ENCODE measurements at places on chromosomes 7 and 10.
A peak's percentile ranks its signal among the peaks of the same experiment; 100 is the strongest.

DNA sequence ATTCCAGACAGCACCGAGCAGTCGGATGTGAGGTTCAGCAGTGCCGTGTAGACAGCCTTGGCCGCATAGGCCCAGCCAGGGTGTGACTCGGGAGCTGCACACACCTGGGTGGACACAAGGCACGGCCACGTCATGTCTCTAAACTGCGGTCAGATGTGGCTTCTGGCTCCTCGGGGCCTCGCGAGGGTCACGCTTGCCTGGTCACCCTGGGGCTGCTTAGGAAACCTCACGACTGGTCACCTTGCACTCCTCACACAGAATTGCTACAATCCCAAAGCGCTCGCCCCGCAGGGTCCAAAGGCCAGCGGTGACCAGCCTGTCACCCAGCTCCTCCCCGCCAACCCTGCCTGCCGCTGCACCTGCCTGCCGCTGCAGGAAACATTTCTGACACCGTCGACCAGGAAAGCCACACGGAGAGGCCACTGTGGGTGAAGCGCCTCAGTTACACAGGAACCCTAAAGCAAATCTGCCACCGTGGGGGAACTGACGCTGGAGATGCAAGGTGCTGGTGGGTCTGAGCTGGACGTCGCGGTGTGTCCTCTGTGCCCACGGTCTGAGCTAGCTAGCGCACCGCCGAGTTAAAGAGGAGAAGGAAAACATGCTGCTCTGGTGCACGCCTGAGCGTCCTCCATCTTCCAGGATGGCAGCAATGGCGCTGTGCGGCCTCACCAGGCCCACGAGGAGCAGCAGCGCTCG lies 5.0 kb downstream of the GPER1 start:
- no peak for DNase-seq

DNA sequence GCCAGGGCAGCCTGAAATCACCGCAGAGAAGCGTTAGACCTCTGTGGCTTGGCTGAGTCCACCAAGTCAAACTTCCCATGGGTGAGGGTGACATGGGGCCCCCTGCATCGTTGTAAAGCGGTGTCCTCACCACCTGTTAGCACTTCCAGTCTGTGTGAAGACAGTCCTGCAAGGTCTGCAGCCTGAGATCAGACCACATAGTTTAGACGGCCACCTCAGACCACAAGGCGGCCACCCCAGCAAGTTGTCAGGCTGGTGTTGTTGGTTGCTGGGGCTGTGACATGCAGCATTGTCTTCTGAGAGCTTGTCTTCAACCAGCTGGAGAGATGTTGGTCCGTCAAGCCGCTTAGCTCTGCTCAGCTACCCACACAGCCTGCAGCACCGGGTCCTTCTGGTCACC lies 44.1 kb upstream of the TARP start:
- no peak for DNase-seq

DNA sequence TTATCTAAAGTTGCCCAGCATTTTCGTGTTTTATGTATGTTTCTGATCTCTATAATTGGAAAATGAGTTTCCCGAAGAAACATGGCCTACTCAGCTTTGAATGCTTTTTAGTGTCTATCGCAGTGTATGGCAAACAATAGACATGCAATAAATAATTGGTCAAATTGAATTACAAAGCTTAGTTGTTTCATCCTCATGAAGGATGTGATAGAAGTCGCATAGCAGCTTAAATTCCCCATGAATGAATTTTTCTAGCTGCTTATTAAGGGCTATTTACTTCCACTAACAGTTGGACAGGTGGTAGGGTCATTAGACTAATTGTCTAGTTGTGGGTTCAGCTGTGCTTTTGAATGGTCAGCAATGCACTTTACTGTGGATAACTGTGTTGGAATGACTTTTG lies 467.3 kb upstream of the MBL2 start:
- DNase-seq, result no peak

DNA sequence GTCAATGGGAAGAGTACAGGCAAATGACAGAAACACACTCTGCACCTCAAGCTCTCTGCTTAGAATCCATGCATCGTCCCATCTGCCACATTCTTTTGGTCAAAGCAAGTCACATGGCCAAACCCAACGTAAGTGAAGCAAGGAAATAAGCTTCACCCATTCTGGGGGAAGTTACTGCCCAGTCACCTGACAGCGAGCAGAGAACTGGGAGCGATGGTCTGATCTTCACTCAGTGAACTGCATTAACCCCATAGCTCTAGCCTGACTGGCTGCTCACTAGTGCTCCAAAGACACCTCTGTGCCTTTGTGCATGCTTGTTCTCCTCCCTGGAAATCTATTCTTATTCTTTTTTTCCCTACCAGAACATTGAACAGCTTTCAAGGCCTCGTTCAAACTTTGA lies 89.9 kb downstream of the APBB1IP start:
- DNase-seq, result no peak

DNA sequence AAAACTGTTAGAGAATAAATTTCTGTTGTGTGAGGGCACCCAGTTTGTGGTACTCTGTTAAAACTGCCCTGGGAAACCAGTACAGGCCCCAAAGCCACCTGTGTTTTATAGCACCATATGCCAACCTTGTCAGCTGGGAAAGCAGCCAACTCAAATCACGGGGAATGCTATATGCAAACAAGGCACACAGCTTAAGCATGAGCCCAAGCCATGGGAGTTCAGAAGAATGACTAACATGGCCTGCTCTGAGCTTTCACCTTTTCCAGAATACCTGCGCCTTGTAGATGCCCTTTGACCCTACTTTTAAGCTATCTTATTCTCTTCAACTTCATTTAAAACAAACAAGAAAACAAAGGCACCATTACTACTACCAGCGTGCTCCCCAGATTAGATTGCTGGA lies 5.5 kb upstream of the SLC25A13 start:
- no peak for DNase-seq

DNA sequence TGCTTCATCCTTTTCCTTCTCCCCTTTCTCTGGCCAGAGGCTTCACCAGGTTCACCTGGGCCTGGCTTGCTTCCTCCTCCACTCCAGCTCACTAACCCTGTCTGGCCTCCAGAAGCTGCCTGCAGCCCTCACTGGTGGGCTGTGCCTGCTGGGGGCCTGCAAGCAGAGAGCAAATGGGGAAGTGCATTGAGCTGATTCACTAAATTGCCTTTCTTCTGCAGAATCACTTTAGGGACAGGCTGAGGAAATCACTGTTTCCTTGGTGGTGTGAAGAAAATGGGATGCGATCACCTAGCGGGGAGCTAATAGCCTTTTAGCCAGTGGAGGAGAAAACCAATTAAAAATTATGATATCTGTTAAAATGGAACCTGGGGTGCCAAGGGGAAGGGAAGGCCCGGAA lies 3.0 kb downstream of the RET start:
- no peak for DNase-seq

GRCh38 chr7:156833312-156833711 lies 59.7 kb downstream of the LMBR1 start:
- no peak for DNase-seq

DNA sequence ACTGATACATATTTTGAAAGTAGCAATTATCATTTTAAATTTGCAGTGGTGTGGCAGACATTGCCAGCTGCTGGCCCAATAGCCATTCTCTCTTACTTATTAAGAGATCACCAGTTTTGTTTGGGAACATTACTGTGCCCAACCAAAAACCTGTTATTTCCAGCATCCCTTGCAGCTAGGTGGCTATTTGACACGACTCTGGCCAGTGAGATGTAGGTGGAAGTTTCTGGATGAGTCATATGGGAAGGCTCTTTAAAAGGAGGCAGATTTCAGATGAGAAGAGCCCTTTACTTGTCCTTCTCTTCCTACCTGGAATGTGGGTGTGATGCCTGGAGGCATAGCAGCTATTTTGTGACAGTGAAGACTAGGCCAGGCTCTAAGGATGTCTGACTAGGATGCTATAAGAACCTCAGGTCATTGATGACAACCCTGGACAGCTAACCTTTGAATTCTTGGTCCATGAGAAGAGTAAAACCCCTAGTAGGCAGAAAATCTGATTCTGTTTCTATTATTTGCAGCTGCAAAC lies 77.9 kb downstream of the CARD11 start:
- no peak for DNase-seq

- no peak for DNase-seq
These were observed 44.3 kb downstream of the INSYN2A start for GRCh38 chr10:127151981-127152699.

DNA sequence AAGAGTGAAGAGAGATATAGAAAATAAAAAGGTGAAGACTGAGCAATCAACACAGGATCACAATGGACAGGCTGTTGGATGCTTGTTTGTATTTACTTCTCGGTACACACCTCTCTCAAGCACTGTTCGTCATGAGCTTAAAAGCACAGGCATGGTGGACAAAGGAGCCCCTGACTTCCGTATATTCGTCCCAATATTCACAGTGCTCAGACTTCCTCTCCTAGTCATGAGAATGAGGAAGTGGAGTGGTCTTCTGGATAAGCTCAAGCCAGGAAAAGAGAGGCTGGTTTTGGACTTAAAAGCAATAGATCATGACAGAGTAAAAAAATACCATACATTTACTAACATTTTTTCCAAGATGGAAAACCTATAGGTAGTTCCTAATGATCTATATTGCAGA lies 172.5 kb downstream of the SORCS1 start:
- no peak for DNase-seq

DNA sequence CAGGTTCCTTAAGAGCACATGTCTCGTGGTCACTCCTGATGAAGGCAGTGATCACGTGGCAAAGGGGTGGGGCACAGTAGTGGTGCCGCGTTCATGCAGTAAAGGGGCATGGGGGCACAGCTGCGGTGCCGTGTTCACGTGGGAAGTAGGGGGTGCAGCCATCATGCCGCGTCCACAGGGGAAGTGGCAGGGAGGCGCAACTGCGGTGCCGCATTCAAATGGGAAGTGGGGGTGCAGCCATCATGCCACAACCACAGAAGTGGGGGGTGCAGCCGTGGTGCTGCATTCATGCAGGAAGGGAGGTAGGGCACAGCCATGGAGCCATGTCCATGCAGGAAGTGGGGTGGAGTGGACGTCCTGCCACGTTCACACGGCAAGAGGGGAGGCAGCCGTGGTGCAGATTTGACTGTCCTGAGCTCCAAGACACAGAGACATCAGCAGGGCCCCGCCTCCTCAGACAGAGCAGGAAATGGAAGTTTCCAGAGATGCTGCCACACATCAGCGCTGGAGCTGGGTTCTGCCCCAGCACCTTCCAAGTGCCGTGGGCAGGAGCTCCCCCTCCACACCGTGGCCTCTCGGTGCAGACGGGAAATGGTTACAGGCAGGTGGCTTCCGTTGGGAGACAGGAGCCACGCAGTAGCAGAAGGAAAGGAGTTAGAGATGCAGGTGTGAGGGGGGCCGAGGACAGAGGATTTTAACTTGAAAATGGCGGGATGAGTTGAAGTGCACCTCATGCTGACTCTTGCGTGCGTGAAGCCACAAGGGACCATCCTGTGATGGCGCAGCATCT lies 95.0 kb upstream of the DDC start:
- peak; percentile 28 for DNase-seq

DNA sequence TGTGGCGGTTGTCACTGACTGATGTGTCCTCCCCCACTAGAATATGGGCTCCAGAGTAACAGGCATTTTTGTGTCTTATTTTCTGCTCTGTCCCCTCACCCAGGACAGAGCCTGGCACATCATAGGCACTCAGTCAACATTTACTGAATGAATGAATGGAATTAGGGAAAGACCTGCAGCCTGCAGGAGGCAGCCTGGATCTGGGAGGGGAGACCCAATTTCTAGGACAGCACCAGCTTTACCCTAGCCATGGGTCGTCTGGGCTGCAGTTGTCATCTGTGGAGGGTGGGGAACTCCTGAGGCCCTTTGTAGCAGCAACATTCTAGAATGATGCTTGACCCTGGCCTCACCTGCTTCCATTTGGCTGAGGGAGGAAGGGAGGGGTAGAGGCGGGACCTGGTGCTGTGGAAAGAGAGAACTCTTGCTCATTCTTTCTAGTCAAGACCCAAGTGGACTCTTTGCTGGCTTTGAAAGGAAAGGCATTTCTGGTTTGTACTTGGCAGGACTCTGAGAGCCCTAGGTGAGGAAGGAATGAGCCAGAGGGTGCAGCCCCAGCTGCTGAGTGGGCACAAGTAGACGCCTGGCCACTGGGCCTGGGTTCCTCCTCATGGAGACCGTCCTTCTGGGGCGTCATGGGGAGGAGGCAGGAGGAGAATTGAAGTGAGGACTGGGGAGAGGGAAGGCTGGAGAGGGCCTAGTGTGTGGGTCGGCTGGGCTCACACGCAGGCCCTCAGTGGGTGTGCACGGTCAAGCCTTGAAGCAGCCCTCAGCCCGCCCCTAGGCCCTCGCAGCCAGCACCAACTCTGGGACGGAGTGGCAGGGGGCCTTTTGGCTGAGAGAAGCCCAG lies 8.9 kb downstream of the FGF8 start:
- DNase-seq, result no peak

- DNase-seq, result no peak
These were observed 286.3 kb downstream of the FGFR2 start for GRCh38 chr10:121311812-121312443.

DNA sequence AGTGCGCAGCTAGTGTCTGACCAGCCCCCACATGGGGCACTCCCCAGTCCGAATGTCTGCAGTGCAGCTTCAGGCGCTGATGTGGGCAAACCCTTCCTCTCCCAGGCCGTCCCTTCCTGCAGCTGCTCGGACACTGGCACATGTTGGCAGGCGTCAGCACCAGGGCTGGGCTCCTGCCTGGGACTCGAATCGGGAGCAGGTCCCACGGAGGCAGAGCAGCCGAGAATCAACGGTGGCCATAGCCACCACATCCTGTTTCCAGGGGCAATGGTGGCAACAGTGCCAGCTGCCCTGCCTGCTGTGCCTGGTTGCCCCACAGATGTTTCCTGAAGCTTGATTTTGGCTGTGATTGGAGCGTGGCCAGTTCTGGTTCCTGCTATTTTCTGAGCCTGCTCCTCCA lies 65.8 kb downstream of the MGMT start:
- DNase-seq, result no peak

GRCh38 chr7:20513341-20513740 lies 102.1 kb upstream of the ABCB5 start:
- DNase-seq, result no peak

DNA sequence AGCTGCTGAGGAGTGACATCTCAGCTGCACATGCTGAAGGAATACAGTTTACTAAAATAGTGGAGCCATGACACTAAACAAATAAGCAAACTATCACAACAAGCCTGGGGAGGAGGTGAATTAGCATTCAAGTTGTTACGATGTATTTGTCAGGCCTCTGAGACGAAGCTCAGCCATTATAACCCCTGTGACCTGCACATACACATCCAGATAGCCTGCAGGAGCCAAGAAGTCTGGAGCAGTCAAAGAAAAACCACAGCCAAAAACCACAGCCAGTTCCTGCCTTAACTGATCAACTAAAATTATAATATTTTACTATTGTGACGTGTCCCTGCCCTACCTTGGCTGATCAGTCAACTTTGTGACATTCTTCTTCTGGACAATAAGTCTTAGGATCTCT lies 68.6 kb downstream of the NSUN6 start:
- no peak for DNase-seq

All from stimulated activated CD8-positive, alpha-beta memory T cell treated with anti-CD3 and anti-CD28 coated beads, Interleukin-7, amount 100 ng/mL, for 48 hours (primary cell).